ENCODE measurements at places on chromosomes 12 and 14.

- no peak for DNase-seq
These were observed 143.2 kb upstream of the USP15 start for GRCh38 chr12:62116986-62117385.

- DNase-seq = peak; percentile 57
These were observed 66.9 kb downstream of the HMGA2 start for GRCh38 chr12:65891219-65891618.

- no peak for DNase-seq
These were observed 355.6 kb downstream of the DAD1 start for GRCh38 chr14:22233377-22233776.

GRCh38 chr12:132415327-132416120 lies 74.4 kb upstream of the FBRSL1 start:
- no peak for DNase-seq

GRCh38 chr12:64459394-64459891 lies 7.5 kb downstream of the TBK1 start:
- no peak for DNase-seq

DNA sequence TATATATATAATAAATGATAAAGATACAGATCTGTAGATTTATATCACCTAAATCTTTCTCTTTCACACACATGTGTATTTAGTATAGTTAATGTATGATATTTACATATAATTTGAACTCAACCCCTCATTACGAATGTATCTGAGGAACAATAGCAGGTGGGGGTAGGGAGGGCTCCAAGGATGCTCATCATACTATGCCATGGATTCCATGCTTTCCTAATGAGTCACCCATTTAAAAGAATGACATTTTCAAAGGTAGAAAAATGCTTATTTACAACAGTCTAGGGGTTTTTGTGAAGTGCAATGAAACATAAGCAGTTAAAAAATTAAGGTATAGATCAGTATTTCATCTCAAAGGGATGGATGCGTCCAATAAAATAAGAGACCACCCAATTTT lies 181.6 kb downstream of the SOX5 start:
- peak; percentile 29 for DNase-seq

DNA sequence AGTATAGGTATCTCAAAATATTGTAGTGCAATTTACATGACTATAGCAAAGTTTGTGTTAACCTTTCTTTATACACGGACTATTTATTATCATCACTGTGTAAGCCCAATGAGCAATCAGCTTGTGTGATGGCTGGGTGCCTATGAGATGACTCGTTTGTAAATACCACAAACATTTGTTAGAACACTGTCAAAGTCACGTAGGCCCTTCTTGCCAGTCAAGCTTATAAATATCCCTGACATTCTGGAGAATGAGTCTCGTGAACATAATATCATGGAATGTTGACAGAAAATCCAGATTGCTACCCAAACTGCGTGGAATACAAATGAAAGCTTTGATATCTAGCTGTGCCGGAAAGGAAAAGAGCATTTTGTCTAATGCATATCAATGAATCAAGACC lies 648.3 kb upstream of the MDGA2 start:
- DNase-seq = peak; percentile 46

DNA sequence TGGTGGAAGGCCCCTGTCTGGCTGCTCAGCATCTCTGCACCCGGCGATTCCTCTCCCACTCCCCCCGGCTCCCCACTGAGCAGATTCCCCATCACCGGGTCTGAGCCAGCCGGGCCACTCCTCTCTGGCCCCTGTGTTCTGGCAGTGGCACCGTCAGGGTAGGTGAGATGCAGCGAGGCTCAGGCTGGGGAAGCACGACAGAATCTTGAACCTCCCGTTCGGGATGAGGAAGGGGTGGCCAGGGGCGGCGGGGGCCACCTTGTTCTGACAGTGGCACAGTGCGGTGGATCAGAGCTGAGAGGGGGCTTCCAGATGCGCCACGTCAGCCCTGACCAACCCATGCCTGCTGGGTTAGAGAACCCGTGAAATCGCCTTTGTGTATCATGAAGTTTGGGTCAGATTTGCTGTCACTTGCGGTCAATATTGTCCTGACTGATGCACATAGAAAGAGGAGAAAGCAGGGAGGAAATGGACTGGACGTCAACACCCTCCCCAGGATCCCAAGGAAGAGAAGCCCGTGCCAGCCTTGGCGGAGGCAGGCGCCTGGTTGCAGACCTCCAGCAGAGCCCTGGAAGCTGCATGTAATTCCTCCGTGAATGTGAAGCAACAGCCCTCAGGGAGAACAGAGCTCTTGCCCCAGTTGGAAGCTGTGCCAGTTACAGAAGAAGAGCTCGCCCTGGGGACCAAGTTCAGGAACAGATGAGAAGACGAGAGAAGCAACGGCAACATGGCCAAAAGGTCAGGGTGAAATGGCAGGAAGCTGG lies 137.1 kb upstream of the SFSWAP start:
- DNase-seq = no peak

GRCh38 chr12:21305661-21306060 lies 29.1 kb downstream of the SLCO1A2 start:
- peak; percentile 4 for DNase-seq

DNA sequence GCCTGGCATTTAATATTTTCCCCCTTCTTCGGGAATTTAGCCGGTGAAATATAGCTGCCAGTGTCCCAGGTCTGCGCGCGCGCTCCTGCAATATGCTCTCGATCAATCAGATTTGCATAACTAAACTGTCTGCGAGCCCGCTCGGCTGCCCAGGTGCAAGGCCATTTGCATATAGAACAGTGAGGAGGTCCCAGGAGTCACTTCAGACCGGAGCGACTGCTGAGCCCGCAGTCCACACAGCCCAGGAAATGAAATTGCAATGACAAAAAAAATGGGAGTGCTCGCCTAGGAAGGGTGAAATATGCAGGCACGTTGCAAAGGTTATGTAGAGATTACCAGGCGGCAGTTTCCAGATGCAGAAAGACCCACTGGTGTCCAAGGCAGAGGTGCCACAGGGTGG lies 228.5 kb downstream of the VRK1 start:
- no peak for DNase-seq

DNA sequence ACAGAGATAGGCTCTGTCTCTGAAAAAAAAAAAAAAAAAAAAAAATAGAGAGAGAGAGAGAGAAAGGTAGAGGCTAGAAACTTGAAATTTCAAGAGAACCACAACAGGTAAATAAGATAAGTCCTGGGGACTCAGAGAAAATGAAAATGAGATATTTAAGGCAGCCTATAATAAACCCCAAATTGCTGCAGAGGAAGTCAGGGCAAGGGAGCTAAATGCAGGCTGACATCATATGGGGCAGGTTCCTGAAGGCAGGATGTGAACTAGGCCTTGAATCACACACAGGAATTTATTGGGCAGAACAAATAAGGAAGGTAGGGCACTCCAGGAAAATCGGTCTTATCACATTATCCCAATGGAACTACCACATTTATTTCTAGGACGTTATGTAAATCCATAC lies 54.9 kb upstream of the NUDT4 start:
- DNase-seq = peak; percentile 33

DNA sequence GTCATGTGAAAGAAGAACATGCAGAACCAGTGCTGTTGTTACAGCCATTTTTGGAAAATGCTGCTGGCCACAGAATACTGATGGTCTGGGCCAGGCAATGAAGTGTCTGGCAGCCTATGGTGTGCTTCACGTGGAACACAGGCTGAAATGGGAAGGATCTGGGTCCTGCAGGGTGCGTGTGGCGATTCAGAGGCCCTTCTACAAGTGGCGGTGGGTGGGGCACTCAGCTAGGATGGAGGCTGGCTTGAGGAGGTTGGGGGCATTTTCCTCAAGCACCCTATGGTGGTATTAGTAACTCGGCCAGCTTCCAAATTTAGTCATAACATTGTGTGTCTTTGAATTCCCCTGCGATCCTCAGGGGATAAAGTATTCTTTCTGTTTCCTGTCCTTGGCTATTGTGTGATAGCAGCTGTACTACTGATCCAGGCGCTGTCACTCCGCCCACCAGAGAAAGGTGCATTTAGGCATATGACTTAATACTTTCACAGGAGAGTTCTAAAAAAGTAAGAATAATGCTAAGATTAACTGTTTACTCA lies 9.2 kb upstream of the RAD52 start:
- DNase-seq = peak; percentile 7

- DNase-seq = no peak
These were observed 88.0 kb downstream of the OSBPL8 start for GRCh38 chr12:76471579-76471978.

DNA sequence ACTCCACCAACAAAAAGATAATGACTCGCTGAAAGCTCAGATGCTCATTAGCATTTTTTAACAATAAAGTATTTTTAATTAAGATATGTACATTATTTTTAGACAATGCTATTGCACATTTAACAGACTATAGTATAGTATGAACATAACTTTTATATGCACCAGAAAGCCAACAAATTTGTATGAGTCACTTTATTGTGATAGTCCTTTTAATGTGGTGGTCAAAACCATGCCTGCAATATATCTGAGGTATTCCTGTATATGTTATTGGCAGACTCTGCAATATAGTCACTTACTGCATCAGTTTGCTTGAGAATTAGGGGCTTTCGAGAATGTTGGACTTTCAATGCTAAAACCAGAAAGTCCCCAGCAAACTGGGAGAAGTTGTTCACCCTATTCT lies 51.7 kb upstream of the CCDC196 start:
- DNase-seq = no peak

DNA sequence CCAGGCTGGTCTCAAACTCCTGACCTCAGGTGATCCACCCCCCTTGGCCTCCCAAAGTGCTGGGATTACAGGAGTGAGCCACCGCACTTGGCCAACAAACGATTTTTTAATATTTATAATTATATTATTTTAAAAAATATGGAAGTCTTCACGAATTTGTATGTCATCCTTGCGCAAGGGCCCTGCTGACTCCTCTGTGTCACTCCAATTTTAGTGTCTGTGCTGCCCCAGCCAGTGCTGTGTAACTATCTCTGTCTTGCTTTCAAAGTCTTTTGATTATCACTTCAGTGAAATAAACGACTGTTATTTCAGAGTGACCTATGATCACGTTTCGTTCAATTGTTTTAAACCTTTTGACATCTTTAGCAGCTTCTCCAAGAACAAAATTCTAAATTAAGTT lies 13.1 kb upstream of the MMP17 start:
- DNase-seq = no peak

DNA sequence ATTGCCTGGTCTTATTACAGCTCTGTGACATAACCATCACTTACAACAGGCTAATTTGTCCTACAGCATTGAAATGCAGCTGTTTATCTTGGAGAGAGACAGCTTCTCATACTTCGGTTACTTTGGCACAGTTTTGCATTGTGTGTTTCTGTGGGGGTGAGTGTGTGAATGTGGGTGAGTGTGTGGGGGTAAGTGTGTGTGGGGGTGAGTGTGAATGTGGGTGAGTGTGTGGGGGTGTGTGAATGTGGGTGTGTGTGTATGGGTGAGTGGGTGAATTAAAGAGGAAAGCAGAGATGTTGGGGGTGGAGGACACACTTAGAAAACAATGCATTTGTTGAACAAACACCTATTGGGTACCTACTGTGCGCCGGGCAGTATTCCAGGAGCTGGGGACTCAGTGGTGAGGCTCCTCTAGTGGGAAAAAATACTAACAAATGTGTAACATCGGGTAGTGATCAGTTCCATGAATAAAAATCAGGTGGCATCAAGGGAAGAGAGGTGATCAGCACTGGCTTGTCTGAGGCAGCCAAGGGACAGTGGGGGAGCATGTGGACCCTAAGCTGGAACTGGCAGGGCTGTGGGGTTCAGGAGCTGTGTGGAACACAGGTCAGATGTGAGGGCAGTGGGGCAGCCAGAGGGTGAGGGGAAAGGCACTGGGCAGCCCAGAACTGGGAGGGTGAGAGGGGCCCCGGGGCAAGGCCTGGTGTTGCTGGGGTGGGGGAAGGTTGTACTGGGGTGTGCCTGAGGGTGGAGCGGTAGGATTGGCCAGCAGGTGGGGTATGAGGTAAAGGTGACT lies 44.1 kb upstream of the AMN start:
- DNase-seq = peak; percentile 25

GRCh38 chr12:77817276-77817675 lies 13.4 kb upstream of the NAV3 start:
- DNase-seq = no peak

DNA sequence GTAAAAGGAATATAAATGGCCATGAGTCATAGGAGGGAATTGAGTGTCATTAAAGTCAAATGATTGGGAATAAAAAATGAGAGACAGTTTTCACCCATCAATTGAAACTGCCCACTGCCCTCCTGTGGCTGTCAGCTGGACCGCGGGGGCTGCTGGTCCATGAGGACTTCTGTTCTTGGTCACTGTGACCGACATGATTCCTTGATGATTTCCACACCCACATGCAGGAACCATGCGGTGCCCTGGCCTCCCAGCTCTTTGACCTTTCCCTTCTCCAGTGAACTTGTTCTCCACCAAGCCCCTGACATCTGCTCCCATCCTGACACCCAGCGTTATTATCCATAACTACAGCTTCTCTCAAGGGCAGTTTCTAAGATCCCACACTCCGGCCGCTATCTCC lies 48.4 kb downstream of the C12orf75 start:
- peak; percentile 40 for DNase-seq

DNA sequence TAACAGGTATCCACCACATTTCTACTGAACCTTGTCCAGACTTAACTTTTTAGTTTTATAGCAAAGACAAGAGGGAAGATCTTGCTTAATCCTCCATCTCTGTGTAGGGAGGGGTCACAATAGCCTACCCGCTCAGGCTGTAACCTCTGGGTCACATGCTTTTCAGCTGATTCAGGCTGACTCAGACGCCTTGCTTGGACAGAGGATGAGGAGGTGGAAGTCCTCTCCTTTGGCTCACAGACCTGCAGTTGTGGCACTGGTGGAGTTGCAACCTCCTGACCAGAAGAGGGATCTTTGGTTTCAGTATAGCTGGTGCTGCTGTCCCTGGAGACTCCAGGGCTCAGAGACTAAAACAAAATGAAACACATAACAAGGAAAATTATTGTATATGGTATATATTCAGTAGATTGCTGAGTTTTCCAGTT lies 16.2 kb downstream of the ACIN1 start:
- DNase-seq = peak; percentile 74

GRCh38 chr12:32612658-32613614 lies 66.2 kb upstream of the DNM1L start:
- DNase-seq = no peak

DNA sequence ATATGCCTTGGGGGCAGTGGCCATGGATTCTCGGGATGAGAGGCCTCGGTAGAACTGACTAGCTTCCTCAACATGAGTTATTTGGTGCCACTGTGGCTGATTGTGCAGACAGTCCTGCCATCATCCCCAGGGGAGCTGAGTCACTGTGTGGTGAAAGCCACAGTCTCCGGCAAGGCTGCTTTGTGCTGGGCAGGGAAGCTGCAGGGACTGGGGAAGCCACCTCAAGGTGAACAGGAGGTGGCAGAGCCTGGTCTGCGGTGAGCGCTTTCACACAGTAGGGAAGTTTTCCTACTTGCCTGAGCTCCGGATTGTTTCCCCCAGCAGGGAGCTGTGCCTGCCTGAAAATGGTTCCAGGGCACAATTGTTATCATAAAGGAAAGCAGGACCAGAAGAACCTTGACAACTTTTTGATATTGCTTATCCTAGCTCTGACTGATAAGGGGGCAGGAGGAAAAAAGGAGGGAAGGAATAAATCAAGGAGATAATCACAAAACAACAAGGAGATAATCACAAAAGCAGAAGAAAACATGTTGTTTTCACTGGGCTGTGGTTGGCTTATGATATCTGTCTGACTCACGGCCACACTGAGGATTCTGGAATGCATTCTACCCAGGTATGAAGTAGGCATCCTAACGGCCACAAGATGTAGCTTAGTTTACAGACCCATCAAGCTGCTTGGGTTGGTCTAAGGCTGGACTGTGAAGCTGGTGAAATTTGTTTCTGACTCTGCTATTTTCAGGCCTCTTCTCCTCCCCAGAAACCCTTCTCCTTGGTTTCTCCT lies 32.2 kb upstream of the GNG2 start:
- peak; percentile 87 for DNase-seq

- DNase-seq = peak; percentile 20
These were observed 6.2 kb upstream of the WDR89 start for GRCh38 chr14:63647696-63648410.

Measured in astrocyte of the hippocampus (primary cell).